Activated CD8-positive, alpha-beta T cell treated with anti-CD3 and anti-CD28 coated beads for 36 hours (primary cell): ENCODE measurements at places on chromosomes 5 and 9. TPM values are rescaled to one million over a fixed set of nuclear protein-coding genes. Genes with fewer than 3 reads are reported as not detected.

- H3K27ac ChIP-seq = no peak overlapping the region
- H3K36me3 ChIP-seq = no peaks in the 10 kb centered on the region
- no peaks in the 10 kb centered on the region for H3K4me1 ChIP-seq
- H3K27me3 ChIP-seq = no peaks in the 10 kb centered on the region
- H3K4me3 ChIP-seq = no peak overlapping the region
- DNase-seq = no peak
Observed at GRCh38 chr5:19488786-19489185, 499.2 kb downstream of the CDH18 start.

GRCh38 chr9:79651251-79651795 is 79.6 kb downstream of the TLE4 start:
- no peak overlapping the region for H3K4me3 ChIP-seq
- no peak for DNase-seq
- peaks cover 11% of the 10 kb centered on the region for H3K4me1 ChIP-seq
- no peak overlapping the region for H3K27ac ChIP-seq
- H3K36me3 ChIP-seq = peaks cover 17% of the 10 kb centered on the region
- no peaks in the 10 kb centered on the region for H3K27me3 ChIP-seq

DNA sequence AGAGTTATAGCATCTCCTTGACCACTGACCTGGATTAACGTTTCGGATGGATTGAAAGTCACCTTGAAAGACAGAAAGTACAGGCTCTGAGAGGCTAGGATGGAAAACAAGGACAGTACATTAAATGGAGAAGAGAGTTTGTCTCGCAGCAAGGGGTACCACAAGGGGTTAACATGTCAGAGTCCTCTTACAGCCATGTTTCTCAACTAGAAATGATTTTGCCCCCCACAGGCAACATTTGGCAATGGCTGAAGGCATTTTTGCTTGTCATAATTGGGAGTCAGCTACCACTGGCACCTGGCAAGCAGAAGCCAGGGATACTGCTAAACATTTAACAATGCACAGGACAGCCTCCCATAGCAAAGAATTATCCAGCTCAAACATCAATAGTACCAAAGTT is 90.8 kb upstream of the EQTN start:
- no peaks in the 10 kb centered on the region for H3K36me3 ChIP-seq
- no peaks in the 10 kb centered on the region for H3K4me1 ChIP-seq
- H3K4me3 ChIP-seq = no peak overlapping the region
- no peak for DNase-seq
- H3K27ac ChIP-seq = no peak overlapping the region

- peak; percentile 51 for DNase-seq
- H3K4me1 ChIP-seq = peaks cover 41% of the 10 kb centered on the region
- H3K27ac ChIP-seq = no peak overlapping the region
- H3K36me3 ChIP-seq = no peaks in the 10 kb centered on the region
- no peaks in the 10 kb centered on the region for H3K27me3 ChIP-seq
Observed at GRCh38 chr5:40428126-40428525, 251.6 kb upstream of the PTGER4 start.

Gene ENHO
- not detected for total RNA-seq

Gene NFIB
- total RNA-seq = not detected

DNA sequence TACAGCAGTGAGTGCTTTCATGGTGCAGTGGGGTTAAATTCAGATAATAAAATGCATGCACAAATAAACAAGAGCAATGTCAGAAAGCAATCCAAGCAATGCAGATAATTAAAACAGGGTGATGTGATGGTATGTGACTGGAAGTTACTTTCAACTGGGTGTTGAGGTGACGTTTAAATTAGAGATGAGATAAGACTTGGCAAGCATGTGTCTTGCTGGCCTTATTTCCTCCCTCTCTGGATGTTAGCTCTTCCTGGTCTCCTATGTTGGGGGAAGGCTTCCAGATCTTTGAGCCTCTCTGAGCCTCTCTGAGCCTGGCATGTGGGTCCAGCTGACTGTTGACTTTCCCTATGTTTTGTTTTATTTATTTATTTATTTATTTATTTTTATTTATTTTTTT is 54.4 kb downstream of the DOCK2 start:
- H3K27me3 ChIP-seq = no peaks in the 10 kb centered on the region
- DNase-seq = no peak
- no peak overlapping the region for H3K27ac ChIP-seq
- no peak overlapping the region for H3K4me3 ChIP-seq
- peaks cover 54% of the 10 kb centered on the region for H3K36me3 ChIP-seq

Gene CTNND2
- total RNA-seq = not detected

- DNase-seq = peak; percentile 29
- peaks cover 38% of the 10 kb centered on the region for H3K36me3 ChIP-seq
- H3K27me3 ChIP-seq = no peaks in the 10 kb centered on the region
Observed at GRCh38 chr5:55096182-55096581, 6.3 kb upstream of the GZMA start.

- no peak overlapping the region for H3K4me3 ChIP-seq
- peaks cover 13% of the 10 kb centered on the region for H3K36me3 ChIP-seq
- DNase-seq = no peak
- H3K27ac ChIP-seq = no peak overlapping the region
- H3K27me3 ChIP-seq = no peaks in the 10 kb centered on the region
Observed at GRCh38 chr5:150703762-150704161, 2.9 kb upstream of the RBM22 start.

Gene ZNF189
- total RNA-seq = 6.7 TPM

- no peak overlapping the region for H3K27ac ChIP-seq
- no peak for DNase-seq
- no peak overlapping the region for H3K4me3 ChIP-seq
- no peaks in the 10 kb centered on the region for H3K27me3 ChIP-seq
- H3K4me1 ChIP-seq = no peaks in the 10 kb centered on the region
Observed at GRCh38 chr9:32401488-32401887, 17.0 kb downstream of the ACO1 start.

Gene CD14
- total RNA-seq = 0.36 TPM
